ENCODE measurements at places on chromosomes 1 and 21.

DNA sequence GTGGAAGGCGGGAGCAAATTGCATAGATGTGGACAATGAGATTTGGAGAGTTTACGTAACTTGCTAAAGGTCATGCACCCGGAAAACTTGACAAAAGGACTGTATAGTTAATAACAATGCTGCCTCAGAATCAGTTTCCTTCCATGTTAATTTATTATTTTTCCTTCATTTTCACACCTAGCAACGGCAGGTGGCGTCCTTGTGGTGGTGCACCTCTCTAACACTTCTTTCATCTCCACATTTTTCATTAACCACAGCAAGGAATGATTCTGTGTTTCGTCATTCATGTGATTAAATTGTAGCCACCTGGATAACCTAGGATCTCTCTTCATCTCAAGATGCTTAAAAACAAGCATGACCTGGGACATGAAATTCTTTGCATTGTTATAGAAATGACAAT lies 2133.0 kb downstream of the NCAM2 start:
- DNase-seq: no peak

- no peak for DNase-seq
These were observed 175.4 kb downstream of the HIVEP3 start for GRCh38 chr1:41743366-41743765.

DNA sequence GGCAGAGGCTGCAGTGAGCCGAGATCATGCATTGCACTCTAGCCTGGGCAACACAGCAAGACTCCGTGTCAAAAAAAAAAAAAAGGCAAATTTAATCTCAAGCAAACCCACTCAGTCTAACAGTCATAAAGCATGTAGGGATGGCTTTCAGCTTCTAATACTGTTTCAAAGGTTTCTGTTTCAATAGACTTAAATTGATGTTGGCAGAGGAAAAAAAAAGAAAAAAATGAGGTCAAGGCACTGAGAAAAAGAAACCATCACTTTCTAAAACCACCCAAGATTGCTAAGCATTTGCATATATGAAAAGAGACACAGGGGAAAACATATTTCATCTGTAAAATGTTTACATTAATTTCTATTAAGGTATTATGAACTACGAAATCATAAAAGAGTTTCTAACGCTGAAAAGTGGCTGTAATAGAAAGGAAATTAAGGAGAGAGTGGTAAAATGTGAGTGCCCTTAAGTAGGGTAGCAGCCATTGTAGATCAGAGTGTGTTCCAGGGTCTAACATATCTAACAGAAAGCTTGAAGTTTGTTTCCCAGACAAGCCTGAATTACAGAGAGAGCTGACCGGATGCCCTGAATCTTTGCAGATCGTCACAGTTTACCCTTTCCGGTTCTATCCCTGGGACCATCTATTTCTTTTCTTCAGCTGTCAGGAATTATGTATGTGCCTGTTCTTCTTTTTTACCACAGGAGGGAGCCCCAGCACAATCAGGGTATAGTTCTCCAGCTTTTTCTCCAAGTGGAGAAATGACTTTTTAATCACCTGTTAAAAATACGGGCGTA lies 70.0 kb downstream of the PLD5 start:
- peak; percentile 58 for DNase-seq

- no peak for DNase-seq
These were observed 17.1 kb downstream of the EPHA2 start for GRCh38 chr1:16138772-16139221.

DNA sequence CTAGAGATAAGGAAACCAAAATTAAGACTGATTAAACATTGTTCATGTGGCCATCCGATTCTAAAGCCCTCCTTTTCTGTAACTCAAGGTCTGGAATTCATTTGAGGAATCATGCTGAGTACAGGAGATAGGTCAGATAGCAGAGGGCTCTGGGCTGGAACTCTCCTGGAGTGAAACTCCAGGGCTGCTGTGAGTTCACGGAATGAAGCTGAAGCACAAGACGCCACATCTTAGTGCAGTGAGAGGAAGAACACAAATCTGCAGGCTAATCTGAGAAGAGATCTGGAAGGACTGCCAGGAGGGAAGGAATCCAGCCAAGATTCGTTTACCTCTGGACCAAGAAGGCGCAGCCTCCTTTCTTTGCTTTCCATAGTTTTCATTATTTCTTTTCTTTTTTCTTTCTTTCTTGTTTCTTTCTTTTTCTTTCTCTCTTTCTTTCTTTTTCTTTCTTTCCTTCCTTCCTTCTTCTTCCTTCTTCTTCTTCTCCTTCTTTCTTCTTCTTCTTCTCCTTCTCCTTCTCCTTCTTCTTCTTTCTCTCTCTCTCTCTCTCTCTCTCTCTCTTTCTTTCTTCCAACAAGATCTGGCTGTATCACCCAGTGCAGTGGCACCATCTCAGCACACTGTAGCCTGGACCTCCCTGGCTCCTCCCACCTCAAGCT lies 74.8 kb upstream of the ATP1B1 start:
- no peak for DNase-seq

GRCh38 chr1:47761974-47762373 lies 235.2 kb downstream of the TRABD2B start:
- DNase-seq: no peak

GRCh38 chr1:119544165-119544762 lies 37.3 kb downstream of the HSD3B1 start:
- no peak for DNase-seq

- no peak for DNase-seq
These were observed 15.4 kb downstream of the ALG14 start for GRCh38 chr1:95057351-95057750.

DNA sequence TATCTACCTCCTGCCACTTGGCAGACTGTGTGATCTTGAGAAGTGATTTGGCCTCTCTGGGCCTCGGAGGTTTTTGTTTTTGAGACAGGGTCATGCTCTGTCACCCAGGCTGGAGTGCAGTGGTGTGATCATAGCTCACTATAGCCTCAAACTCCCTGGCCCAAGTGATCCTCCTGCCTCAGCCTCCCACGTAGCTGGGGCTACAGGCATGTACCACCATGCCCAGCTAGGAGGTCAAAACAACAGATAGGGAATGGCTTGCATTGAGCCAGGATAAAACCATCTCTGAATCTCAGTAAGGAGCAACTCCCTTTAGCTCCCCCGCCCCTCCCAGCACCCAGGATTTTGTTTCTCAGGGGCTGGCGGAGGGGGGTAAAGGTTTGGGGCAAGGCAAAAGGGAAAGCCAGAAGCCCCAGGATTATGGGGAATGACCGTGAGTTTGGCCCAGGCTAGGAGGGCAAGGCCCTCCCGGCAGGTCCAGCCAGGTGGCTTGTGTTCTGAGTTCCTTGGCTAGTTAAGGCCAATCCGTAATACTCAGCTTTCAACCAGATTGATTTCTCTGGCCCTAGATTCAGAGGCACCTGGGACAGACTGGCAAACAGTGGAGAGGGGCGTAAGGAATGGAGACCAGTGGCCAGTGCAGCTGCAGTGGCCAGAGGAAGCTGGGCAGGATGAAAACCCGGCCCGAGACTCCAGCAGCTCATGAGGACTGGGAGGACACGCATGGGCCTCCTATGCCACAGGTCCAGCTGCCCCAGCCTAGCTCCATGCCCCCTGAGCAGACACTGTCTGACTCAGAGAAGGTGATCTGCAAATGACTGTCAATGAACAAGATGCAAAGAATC lies 130.1 kb downstream of the DMRTB1 start:
- DNase-seq: no peak

- DNase-seq: no peak
These were observed 117.4 kb downstream of the MAGI3 start for GRCh38 chr1:113507552-113508214.

GRCh38 chr1:219990782-219991510 lies 55.4 kb downstream of the EPRS1 start:
- DNase-seq: no peak

DNA sequence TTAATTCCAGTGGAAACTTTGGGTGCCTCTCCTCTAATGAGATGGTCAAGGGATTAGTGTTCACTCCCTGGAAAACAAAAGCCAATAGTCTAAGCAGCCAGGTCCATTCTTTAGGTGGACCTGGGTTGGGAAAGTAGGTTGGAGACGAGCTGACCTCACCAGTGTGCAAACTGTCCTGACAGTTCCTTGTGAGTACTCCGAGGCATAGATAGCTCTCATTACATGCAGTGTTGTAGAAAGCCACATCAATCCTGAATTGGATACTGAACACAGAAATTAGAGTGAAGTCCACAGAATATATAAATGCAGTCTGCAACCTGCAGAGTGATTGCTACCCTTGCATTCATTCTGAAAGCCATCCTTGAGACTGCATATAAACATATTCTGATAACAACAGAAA lies 675.1 kb upstream of the CXADR start:
- DNase-seq: no peak

DNA sequence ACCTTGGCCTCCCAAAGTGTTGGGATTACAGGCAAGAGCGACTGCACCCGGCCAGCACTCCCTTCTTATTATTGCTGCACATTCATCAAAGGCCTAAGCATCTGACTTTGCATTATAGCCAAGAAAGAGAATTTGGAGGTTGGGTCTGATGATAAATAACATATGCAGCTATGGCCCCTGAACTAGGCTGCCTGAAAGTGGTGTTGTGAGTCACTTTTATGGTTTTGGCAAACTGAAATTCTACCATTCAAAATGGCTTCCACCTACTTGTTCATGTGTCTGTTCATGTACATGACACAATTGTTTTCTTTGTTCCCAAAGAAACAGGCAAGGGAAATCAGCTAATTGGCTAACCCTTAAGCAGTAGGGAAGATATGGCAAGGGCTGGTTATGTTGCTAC lies 25.0 kb upstream of the UAP1 start:
- no peak for DNase-seq

GRCh38 chr1:203289982-203290260 lies 15.4 kb upstream of the BTG2 start:
- DNase-seq: no peak

DNA sequence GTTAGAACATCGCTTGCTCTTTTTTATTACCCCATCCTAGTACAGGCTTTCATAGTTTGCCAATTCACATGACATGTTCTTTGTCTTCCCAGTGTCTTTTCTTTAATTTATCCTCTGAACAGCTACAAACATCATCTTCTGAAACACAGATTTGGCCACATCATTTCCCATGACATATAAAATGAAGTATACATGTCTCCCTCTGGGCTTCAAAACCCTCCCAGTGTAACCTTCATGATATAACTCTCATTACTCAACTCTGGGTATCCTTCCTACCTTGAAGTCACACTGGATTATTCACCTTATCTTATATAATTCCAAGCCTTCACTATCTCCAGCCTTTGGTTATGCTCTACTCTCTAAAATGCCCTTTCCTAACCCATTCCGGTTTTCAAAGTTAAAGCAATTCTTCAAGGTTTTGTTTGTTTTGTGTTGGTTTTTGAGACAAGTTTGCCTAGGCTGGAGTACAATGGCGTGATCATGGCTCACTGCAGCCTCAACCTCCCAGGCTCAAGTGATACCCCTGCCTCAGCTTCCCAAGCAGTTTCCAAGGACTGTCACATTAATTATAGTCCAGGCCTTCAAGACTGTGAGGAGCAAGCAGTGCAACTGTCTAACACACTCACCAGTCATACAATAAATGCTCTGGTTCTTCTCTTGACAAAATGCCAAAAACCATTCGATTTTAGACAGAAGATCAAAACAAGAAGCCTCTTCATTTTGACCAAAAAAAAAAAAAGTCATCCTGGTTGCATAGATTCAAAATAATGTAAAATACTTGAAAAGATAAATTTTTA lies 5.8 kb downstream of the RGS1 start:
- DNase-seq: no peak

- no peak for DNase-seq
These were observed 408.0 kb upstream of the KAZN start for GRCh38 chr1:14190508-14190907.

GRCh38 chr1:163414778-163415177 lies 93.0 kb downstream of the NUF2 start:
- no peak for DNase-seq

GRCh38 chr1:36557041-36558000 lies 74.6 kb upstream of the CSF3R start:
- DNase-seq: no peak

GRCh38 chr21:34282223-34282622 lies 81.6 kb upstream of the KCNE2 start:
- DNase-seq: no peak

DNA sequence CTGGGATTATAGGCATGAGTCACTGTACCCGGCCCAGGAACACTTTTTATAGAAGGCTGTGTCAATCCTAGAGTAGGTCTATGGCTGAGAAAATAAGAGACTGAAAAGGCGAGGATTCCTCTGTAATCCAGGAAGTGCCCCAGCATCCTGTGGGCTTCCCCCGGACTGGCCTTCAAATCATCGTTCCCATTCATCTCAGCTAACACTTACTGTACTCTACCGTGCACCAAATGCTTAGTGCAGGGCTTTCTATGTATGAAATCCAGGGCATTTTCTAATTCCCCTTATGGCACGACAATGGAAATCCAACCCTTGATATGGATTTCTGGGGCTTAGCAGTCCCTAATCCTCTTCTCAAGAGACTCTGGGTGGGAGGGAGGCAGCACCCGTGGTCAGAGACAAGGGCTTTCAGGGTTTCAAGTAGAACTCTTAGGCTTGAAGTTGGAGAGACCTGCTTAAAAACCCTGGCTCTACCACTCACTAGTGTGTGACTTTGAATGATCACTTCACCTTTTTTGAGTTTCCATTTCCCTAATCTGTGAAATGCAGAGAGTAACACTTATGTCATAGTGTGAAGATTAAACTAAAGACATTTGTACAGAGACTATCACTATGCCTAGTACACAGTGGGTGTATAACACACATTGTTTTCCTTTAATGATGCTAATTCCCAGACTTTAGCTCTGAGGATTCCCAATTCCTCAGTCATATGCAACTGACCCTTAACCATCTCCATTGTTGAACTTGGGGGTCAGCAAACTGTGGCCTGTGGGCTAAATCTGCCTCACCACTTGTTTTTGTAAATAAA lies 20.3 kb downstream of the MECR start:
- no peak for DNase-seq

GRCh38 chr1:204530932-204531331 lies 14.7 kb downstream of the MDM4 start:
- no peak for DNase-seq

DNA sequence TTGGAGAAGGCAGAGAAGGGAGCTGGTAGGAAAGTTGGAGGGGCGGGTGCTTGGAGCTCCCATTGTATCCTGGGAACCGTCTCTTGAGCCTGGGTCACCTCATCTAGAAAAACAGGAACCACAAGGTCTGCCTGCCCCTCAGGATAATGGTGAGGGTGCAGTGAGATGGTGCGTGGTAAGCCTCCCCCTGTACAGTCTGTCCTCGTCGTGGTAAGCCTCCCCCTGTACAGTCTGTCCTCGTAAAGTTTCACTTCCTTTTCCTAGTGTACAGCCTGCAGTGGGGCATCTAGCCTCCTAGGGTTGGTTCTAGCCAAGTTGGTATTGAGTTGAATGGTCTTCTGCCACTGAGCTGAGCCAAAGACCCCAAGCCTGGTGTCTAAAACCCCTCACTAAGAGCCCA lies 66.5 kb upstream of the IGSF21 start:
- DNase-seq: no peak

- no peak for DNase-seq
These were observed 45.9 kb downstream of the TRIM11 start for GRCh38 chr1:228360533-228361313.

DNA sequence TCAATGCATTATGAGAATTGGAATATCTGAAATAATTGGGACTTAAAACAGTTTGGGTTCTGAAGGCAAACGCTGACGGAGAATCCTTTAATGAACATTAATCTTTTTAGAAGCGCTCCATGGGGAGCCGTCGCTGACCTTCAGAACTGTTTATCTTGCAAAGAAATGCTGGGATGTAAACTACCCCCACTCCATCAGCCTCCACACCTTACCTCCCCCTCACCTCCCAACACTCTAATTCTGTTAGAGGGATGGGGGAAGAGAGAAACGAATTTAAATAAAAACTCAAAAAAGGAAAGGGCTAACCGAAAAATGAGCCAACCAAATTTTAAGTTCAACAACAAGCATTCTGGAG lies 44.1 kb upstream of the DNAJC6 start:
- DNase-seq: no peak

Data from hypothalamus (tissue), 51 donors.